PC-3 (cell line): ENCODE measurements at places on chromosomes 2 and 18. TPM values are rescaled to one million over a fixed set of nuclear protein-coding genes. Genes with fewer than 3 reads are reported as not detected.

DNA sequence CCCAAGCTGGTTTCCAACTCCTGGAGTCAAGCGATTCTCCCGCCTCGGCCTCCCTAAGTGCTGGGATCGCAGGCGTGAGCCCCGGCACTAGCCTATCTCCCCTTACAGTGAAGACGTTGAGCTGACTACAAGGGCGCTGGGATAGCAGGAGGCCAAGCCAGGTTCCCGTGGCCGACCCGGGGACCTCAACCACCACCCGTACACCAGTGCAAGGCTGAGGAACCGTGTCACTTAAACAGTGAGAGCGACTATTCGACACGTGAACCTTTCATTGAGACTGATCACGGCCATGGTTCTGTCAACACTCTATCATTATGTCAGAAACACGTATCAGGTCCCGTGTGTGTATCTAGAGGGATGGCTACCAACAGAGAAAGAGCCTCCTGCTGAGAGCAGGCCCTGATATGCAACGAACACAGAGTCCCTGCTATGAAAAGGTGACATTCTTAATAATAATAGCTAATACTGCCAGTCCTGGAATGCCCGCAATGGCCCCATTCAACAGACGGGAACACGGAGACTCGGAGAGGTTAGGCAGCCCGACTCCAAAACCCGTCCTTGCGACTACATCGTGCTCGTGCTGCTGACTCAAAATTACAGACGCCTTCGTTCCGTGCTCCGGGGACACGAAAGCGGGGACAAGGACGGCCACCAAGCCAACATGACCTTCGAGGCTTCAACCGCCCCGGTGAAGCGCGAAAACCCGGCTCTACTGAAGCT, 833 bp downstream of the AFG3L2 start:
- DNase-seq, result peak; percentile 30

- DNase-seq, result no peak
Observed at GRCh38 chr2:11777066-11777782, 30.8 kb downstream of the LPIN1 start.

- no peak for DNase-seq
Observed at GRCh38 chr2:165864296-165864695, 70.2 kb upstream of the GALNT3 start.

DNA sequence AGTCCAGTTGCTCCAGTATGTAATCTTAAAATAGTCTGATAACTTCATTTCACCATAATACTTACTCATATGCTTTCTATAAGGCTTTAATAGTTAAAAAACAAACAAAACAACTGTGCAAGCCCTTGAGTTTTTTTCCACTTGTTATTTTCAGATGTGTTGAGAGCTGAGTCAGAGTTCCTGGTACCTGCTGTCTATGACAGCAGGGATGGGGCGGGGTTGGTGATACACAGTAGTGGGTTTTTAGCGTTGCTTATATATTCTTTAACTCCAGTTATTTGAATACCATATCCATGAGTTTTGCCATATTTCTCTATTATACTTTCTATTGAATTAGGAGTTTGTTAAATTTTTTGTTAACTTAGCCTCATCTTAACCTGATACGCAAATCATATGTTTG, 5.0 kb downstream of the NAPG start:
- peak; percentile 82 for DNase-seq

DNA sequence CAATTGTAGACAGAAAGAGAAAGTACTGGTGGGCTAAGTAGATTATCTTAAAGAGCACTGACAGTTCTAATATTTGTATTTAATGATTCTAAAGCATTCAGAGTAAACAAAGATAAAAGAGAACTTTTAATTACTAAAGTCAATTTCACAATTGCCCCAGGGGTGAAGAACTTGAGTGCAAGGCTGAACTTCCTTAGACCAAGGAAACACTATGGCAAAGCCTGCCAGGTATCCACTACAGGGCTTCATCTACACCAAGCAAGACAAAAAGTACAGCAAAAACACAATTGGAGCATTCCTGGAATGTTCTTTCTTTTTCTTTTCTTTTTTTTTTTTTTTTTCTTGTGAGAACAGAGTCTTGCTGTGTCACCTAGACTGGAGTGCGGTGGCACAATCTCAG, 46.9 kb upstream of the NDUFV2 start:
- no peak for DNase-seq

DNA sequence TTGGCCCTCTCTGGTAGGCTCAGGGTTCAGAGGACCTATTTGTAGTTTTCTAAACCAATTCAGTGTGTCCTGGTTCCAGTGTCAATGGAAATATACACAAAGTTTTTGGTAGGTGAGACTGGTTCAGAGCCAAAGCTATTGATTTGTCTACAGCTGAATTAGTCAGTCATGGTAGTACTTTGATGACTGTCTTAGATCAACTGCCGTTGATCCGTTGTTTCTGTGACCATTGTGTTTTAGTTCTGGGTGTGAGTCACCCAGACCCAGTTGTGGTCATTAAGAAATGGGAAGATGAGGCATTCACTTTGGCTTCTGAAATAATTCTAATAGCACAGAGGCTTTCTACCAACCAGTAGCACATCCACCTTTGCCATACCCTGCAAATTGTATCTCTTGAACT, 16.0 kb upstream of the RPE start:
- peak; percentile 19 for DNase-seq

GRCh38 chr2:37020212-37020886, 54.0 kb upstream of the STRN start:
- no peak for DNase-seq

DNA sequence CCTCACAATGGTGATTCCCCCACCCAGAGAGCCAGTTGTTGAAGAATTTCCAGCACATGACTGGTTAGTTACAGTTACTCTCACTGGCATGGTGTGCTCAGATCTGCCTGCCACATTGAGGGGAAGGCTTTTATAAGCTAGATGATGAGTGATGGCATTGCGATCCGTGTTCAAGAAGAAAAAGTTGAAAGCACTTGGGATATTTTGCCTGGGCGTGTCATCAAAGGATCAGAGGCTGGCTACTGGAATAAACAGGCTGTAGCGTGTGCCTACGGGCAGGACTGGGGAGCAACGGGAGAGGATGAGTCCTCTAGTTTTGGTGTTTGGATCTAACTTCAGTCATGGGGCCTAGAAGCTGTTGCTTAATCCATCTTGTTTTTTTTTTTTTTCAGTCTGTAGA, 175.0 kb downstream of the SETBP1 start:
- no peak for DNase-seq

DNA sequence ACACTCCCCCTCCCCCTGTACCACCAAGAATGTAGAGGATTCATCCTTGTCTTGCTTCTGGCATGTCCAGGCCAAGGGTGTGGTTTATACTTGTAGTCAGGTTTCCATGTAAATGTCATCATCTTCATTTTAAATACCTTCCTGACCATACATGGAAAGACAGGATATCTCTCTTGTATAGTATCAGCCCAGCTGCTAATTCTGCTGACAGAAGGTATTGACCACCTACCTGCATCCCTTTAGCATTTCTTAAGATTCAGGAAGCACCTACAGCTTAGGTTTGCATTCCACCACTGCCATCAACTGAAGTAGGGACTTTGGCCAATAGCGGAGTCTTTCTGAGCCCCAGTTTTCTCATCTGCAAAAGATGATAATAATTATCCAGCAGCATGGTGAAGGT, 22.9 kb upstream of the FSHR start:
- no peak for DNase-seq

- no peak for DNase-seq
Observed at GRCh38 chr2:43391201-43391877, 164.9 kb upstream of the ZFP36L2 start.

DNA sequence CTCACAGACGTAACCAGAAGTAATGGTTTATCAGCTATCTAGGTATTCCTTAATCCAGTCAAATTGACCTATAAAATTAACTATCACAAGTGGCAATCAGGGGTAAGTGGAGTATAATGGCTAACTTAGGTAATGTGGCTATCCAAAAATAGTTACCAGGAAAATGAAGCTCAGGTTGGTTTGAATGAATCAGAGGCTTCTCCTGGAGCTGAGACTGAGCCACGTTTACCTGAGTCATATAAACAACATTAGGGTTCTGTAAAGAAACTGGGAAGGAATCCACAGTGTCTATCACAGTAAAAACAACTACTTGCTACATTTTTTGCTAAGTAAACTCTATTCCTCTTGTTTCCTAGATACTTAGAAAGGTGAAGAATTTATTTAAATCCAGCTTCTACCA, 236.0 kb upstream of the SPHKAP start:
- DNase-seq, result peak; percentile 85

DNA sequence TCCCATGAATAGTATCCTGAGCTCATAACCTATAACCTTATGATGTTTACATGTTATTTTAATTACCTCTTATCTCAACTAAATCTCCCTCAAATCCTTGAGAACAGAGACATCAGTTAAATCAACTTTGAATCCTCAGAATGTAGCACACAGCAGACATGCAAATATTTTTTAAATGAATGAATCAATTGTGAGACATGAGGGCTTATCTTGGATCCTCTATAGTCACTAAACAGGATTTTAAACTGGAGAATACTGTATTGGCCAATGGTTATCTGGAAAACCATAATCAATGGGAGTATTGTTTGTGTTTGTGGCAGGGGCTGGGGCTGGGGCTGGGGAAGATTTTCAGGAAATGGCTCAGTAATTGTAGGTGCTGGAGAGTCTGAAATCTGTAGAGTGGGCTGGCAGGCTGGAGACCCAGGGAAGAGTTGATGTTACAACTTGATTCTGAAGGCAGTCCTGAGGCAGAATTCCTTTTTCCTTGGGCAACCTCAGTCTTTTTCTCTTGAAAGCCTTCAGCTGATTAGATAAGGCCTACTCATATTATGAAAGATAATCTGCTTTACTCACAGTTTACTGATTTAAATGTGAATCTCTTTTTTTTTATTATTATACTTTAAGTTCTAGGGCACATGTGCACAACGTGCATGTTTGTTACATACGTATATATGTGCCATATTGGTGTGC, 106.3 kb downstream of the NCOA1 start:
- DNase-seq, result no peak

GRCh38 chr2:141498561-141498960, 632.3 kb downstream of the LRP1B start:
- DNase-seq, result no peak

GRCh38 chr2:98804736-98805135, 73.8 kb upstream of the MGAT4A start:
- DNase-seq, result no peak

GRCh38 chr2:19086231-19086651, 272.2 kb downstream of the OSR1 start:
- no peak for DNase-seq

- no peak for DNase-seq
Observed at GRCh38 chr2:37851428-37851827, 73.7 kb upstream of the RMDN2 start.

DNA sequence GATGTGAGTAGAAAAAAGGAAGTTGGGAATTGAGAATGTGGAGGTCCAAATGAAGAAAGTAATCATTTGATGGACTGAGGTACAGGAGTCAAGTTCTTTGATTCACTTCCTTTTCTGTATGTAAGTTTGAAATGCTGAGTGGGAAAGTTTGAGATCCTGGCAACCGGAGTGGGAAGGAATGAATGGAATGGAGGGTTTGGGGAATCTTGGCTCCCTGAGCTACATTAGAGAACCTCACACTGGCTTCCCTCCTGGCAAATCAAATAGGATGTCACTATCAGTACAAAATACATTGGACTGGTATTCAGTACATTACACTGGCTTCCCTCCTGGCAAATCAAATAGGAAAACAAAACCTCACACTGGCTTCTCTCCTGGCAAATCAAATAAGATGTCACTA, 9.8 kb upstream of the RNF138 start:
- no peak for DNase-seq

GRCh38 chr2:33321876-33322483, 154.5 kb upstream of the RASGRP3 start:
- DNase-seq, result no peak

DNA sequence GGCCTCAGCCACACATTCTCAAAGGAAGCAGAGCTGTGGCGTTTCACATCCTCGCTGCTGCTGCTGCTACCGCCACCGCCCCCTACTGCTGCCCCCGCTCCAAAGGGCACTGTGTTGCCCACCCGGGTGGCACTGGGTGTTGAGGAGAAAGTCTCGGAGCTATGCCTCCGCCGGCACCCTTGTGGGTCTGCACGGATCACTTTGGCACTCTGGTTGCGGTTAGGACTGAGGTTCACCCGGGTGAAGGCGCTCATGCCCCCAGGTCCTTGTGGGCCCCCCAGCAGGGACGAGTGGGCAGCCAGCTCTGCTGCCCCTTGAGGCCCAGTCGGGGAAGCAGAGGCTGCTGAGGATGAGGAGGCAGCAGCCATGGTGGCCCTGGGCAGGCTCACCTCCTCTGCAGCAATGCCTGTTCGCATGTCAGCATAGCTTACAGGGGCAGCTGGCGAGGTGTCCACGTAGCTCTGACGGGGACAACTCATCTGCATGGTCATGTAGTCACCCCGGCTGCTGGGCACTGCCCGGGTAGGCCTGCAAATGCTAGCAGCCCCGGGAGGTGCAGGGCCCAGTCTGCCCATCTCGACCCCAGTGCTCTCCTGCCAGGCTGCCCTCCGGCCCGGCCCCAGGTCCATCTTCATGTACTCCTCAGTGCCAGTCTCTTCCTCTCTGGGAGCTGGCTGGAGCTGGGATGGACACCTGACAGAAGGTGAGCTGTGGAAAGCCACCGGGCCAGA, 4.2 kb downstream of the IRS1 start:
- peak; percentile 37 for DNase-seq

DNA sequence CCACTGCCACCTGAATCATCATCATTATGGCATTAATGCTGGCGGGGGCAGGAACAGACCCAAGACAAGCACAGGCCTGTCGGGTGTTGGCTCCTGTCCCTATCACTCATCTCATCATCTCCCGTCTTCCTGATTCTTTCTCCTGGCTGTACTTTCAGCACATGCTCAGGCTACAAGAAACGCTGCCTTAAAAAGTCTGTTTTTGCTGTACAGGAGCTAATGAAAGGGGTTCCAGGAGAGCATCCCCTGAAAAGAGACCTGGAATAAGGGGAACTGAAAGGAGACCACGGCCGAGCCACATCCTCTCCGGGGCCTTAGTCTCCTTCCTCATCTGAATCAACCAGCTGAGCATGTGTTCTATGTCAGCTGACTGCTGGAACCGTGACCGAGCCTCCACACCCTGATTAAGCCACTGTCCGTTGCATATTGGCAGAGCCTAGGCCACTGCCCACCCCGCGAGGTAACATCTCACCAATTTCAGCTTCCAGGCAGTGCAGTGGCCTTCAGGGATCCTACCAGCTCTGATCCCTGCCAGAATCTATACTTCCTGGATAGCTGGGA, 62.6 kb downstream of the DNMT3A start:
- DNase-seq, result no peak

LYG1 gene
- 0.58 and 1.5 TPM in 2 replicates for total RNA-seq

DPYSL5 gene
- not detected in 2 replicates for total RNA-seq

NTSR2 gene
- not detected in 2 replicates for total RNA-seq

ST8SIA3 gene
- not detected in 2 replicates for total RNA-seq

TRIM43 gene
- not detected in 2 replicates for total RNA-seq

NFE2L2 gene
- 17.3 and 24.2 TPM in 2 replicates for total RNA-seq

CCDC85A gene
- 1.1 and 2.0 TPM in 2 replicates for total RNA-seq

OSBPL6 gene
- 2.8 and 4.0 TPM in 2 replicates for total RNA-seq

RPRM gene
- 1.4 and 2.6 TPM in 2 replicates for total RNA-seq

SERPINB11 gene
- total RNA-seq, result not detected in 2 replicates

FLACC1 gene
- total RNA-seq, result 0.26 and 5.9 TPM in 2 replicates

LHCGR gene
- not detected in 2 replicates for total RNA-seq

MLPH gene
- total RNA-seq, result 201 and 270 TPM in 2 replicates

BAZ2B gene
- 15.7 and 19.6 TPM in 2 replicates for total RNA-seq

ALLC gene
- not detected in 2 replicates for total RNA-seq

LRP2 gene
- not detected in 2 replicates for total RNA-seq

DYSF gene
- total RNA-seq, result 13.0 and 18.8 TPM in 2 replicates

KATNAL2 gene
- 2.0 and 6.6 TPM in 2 replicates for total RNA-seq
